ENCODE measurements at places on chromosomes 7 and 10. TPM values are rescaled to one million over a fixed set of nuclear protein-coding genes. Genes with fewer than 3 reads are reported as not detected.

The ADGRA1 gene
- total RNA-seq, result not detected

The EVX1 gene
- total RNA-seq, result not detected

The LDB3 gene
- total RNA-seq, result 0.05 TPM

The LRRC4 gene
- not detected for total RNA-seq

The ACSL5 gene
- 64.4 TPM for total RNA-seq

The SPDYE2B gene
- not detected for total RNA-seq

The SORCS3 gene
- total RNA-seq, result not detected

Measured in activated CD8-positive, alpha-beta memory T cell treated with anti-CD3 and anti-CD28 coated beads, Interleukin-2, amount 10 ng/mL, durations not matched to agents 7 days and 5 days (primary cell).